Motor neuron (in vitro differentiated cells): ENCODE measurements at places on chromosomes 2 and 18. TPM values are rescaled to one million over a fixed set of nuclear protein-coding genes. Genes with fewer than 3 reads are reported as not detected.

- no peak for ATAC-seq
Measured at GRCh38 chr2:45902380-45902779, 250.9 kb downstream of the PRKCE start.

GRCh38 chr2:193446967-193447366 lies 1252.2 kb upstream of the TMEFF2 start:
- no peak for ATAC-seq

GRCh38 chr2:128490321-128490720 lies 171.7 kb upstream of the HS6ST1 start:
- no peak for ATAC-seq

GRCh38 chr18:79857082-79857671 lies 59.4 kb downstream of the KCNG2 start:
- ATAC-seq, result no peak

DNA sequence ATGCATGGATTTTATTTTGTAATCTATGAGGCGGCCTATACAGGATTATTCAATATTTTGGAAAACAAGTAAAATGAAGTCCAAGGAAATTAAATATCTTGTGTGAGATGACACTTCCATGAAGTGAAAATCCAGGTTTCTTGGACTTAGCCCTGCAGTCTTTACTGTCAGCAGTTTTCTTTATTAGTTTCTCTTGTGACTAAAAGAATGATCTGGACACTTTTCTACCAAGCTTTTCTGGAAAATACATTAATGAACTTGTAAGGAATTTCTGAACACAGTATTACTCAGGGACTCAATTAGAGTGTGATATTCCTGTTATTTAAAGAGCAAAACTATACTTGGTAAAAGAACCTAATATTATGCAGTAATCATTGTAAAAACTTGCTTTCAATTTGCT lies 610.4 kb upstream of the SLC8A1 start:
- no peak for ATAC-seq

DNA sequence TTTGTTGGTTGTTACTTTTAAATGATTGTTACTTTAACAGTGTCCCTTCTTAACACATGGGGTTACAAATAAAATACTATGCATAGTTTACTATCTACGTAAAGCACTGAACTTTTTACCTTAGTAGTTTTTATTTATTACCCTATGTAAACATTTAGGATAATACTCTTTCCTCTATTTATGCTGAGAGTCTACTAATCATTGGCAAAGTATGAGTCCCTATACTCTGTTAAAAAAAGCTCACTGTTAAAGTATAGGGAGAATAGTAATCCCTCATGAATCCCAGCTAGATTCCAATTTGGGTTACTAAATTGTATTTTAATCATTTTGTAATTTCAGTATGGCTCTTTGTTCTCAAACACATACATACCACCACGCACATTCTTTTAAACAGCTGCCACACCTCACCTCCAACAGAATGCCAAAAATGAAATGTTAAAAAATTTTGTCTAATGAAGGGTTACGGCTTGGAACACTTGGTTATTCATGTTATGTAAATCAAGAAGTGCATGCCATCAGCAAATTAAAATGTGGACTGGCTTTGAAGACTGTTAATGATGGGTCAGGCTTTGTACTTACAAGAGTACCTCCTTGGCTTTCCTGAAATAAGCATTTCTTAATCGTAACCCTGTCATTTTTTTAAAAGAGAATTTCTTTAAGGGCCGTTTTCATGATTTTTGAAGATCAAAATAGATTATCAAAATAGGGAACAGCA lies 104.9 kb downstream of the TMEM247 start:
- ATAC-seq, result peak; percentile 77

GRCh38 chr18:52341608-52342381 lies 1.8 kb downstream of the DCC start:
- ATAC-seq, result peak; percentile 65

GRCh38 chr18:62460851-62461300 lies 61.9 kb upstream of the ZCCHC2 start:
- ATAC-seq, result peak; percentile 73

- ATAC-seq, result peak; percentile 59
Measured at GRCh38 chr18:47254341-47254939, 3.0 kb upstream of the SKOR2 start.

GRCh38 chr2:233240897-233241296 lies 10.6 kb upstream of the ATG16L1 start:
- no peak for ATAC-seq

DNA sequence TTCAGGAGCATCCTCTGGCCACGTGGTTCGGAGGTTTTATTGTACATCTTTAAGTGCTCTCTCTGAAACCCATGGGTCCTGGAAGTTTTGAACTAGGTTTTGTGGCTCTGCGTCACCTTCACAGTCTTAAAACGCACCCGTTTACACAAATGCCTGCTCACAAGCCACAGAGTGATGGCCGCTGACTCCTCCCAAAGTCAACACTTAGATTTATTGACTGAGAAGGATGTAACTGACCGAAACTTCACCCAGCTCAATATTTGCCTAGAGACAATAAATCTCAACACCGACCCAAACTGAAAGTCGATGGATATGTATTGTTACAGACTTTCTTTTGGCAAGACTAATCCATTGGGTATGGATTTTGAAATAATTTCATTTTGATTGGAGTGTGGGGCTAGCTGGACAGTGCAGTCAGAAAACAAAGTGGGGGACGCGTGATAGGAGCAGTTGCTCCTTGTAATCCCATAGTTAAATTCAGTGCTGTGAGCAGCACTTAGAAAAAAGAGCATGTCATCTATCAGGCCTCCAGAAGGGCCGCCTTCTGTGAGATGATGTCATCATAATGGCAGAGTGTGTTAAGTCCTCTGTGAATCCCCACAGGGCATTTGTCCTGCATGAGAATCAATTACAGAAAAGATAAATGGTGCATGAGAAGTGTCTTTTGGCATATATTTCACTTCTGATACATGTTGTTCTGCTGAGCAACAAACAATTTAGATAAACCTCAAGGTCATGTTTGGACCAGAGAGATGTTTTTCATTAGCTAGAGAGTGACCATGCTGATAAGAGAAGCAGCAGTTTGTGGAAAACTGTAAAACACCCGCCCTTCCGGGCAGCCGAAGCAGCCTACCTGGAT lies 183.7 kb downstream of the INO80D start:
- peak; percentile 97 for ATAC-seq

Gene GPR45
- 0.69 and 0.87 TPM in 2 replicates for total RNA-seq
